ENCODE measurements at places on chromosomes 6 and 20.

GRCh38 chr6:21115111-21115510, 478.4 kb upstream of the SOX4 start:
- no peak for DNase-seq

DNA sequence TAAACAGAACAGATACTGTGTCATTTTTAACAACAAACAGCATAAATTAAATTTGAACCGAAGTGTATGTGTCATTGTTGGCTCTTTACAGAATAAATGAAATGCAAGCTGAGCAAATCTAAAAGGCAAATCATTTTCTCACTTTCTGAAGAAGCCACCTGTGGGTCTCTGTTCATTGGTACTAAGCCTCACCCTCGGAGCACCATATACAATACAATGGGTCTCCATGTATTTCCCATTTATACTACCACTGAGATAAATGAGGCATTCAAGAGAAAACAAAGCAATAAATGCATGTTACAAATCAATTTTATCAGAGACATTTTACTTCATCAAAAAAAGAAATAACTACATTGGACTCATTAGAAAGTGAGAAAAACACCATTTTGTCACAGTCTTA, 38.9 kb upstream of the HIVEP1 start:
- no peak for DNase-seq

DNA sequence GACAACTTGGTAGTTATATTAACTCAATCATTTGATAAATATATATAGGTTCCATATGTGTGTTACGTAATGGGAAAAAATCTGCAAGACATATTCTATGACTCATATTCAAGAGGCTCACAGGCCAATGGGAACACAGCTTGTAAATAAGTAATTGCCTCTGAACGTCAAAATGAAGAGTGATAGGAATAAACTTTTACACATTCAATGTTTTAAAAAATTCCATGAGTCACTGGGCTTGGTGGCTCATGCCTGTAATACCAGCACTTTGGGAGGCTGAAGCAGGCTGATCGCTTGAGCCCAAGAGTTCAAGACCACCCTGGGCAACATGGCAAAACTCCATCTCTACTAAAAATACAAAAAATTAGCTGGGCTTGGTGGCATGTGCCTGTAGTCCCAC, 209.4 kb upstream of the MCHR2 start:
- DNase-seq = no peak

- DNase-seq = no peak
Measured at GRCh38 chr20:227439-228105, 514 bp downstream of the DEFB129 start.

DNA sequence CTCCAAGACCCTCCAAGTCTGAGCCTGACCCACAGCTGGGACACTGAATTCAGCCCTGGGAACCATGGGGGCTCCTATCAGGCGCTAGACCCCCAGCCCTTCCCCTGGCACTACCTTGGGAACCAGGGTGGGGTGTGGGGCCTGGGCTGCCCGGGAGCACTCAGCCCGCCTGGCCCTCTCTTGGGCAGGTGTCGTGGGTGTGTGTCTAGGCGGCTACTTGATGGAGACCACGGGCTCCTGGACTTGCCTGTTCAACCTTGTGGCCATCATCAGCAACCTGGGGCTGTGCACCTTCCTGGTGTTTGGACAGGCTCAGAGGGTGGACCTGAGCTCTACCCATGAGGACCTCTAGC, 14.6 kb downstream of the SLC17A9 start:
- DNase-seq = no peak

DNA sequence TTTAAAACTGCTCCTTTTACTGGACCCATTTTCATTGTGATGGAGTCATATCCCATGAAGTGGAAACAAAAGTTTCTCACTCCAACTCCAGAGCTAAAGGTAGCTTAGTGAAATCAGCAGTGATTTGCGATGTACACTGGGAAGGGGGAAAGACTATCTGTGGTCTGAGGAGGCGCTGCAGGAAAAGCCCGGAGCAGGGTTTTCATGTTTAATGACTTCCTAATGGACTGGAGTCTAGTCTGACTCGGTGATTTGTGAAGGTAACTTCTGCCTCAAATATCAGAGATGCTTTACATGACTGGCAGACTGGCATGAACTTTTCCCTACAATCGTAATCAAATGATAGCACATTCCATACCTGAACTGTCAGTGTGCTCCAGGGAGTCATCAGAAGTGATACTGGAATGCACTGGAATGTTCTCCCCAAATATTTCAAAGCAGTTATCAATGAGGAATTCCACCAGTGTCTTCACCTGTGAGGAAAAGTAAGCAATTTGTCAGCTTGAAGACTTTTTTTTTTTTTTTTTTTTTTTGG, 7.0 kb downstream of the TAGAP start:
- no peak for DNase-seq

DNA sequence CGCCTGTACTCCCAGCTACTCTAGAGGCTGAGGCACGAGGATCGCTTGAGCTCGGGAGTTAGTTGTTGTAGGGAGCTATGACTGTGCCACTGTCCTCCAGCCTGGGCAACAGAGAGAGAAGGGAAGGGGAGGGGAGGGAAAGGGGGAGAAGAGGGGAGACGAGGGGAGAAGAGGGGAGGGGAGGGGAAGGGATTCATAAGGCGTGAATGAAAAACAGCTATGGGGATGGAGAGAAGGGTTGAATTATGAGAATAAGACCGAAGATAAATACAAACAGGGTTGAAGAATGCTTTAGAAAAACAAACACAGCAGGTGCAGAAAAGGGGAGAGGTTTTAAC, 106.0 kb downstream of the TRIM27 start:
- no peak for DNase-seq

- no peak for DNase-seq
Measured at GRCh38 chr20:2515203-2515602, 6.5 kb upstream of the ZNF343 start.

DNA sequence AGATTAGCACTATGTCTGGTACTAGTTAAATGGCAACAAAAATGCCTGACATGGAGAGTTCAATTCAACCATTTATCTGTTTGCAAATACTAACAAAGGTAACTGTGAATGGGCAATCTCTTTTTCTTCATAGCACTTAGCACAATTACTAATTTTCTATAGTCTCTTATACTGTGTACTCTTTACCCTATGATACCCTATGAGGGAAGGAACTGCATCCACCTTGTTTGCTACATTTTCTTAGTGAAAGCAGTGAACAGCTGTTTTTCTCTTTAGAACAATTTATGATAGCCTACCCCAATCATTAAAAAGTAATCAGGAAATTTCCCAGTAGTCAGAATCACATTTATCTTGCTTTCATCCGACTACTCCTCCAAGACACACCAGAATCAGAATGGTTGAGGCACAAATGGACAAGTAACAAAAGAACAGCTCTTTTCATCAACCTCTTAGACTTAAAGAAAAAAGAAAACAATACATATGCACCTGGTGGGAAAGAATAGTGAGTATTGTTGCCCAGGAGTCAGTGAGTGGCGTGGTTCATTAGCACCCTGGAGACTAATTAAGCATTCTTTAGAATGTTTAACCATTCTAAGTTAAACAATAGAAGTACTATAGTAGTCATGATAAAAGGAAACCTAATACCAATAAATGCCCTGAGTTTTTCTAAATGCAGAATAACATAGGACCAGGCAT, 16.7 kb downstream of the ZNF292 start:
- DNase-seq = no peak

- no peak for DNase-seq
Measured at GRCh38 chr20:57661746-57662455, 41.7 kb upstream of the ZBP1 start.

DNA sequence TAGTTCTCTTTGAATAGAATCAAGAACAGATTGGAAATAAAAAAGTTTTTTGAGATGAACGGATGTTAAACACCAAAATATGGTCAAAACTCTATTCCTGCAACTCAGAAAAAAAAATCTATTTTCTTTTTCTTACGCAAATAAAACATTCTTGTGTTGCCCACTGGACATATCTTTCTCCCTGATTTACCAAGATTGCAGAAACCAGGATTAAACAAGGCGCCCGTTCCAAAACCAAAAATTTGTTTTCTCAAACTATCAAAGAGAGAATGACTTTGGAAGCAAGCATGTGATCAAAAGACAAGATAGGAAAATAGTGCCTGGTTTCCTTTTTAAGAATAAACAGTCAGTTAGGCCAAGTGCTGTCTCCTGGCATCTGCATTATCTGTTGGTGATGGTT, 273.1 kb downstream of the CLIC5 start:
- DNase-seq = no peak

DNA sequence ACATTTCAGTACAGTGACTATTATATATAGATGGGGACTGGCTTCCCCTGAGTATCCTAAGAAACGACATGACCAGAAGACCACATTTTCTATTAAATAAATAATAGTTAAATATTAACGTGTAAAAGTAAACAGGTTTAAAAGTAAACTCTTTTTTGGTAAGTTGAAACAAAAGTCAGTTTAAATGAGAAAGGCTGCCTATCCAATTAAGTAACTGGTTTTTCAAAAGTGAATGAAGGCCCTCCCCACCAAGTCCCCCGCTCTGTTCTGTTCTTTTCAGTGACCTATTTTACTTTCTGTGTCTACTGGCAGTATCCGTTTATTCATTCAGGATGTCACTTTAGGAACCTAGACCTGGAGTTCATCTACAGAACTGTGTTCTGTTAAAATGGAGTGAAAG, 32.0 kb downstream of the QKI start:
- no peak for DNase-seq

DNA sequence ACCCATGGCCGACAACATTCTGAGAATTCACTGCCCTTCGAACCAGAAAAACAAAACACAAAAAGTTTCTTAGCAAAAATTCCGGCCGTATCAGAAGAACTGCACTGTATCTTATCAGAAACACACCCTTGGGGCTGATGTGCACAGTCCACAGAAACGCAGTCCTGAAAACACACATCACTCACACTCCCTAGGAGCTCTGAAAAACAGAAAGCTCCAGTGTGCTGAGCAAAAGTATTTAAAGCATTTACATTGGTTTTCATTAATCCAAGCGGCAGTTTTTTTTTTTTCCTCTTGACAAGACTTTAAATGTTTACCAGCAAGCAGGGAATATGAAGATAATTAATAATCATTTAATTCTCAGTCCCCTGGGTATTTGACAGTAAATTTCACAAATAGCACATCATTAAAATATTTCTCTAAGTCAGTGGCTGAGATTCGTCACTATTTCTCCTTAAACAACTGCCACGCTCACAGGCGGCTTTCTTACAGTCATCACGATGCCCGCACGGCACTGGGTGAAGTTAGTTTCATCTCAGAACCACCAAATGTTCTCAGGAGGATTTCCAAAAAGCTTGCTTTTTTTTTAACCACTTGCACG, 13.3 kb downstream of the NFATC2 start:
- peak; percentile 74 for DNase-seq

DNA sequence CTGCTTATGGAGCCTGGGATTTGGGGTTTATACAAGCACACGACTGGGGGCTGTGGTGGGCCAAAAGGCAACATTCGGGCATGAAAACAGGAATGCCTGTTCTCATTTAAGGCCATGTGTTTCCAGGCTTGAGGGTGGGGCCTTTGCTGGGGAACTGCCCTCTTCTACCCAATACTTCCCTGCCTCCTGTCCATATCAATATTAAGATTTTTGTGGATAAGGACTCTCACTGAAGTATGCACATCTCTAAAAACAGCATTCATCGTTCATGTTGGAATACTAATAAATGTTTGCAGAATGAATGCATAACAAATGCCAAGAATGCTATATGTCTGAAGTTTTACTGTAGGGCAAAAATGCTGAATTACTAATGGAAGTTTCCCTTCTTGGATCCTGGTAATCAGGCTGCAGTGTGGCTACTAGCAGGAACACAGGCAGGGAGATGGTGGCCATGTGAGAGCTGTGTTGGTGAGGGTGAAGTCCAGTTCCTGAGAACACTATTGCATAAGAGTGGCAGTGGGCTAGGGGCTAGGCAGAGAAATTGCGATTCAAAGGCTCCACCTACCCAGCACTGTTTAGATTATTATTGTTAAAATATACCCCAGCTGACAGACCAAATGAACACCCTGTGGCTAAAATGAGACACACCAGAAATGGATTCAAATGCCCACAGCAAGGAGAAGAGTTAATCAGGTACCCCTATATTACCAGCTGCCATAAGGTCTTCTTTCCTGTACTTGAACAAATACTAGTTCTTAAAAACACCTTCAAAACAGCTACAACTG, 644.3 kb downstream of the EPM2A start:
- DNase-seq = no peak

- DNase-seq = no peak
Measured at GRCh38 chr6:155943635-155944034, 488.0 kb upstream of the NOX3 start.

- DNase-seq = no peak
Measured at GRCh38 chr6:17877196-17877894, 110.1 kb downstream of the KIF13A start.

- peak; percentile 85 for DNase-seq
Measured at GRCh38 chr6:111483736-111484632, 966 bp upstream of the REV3L start.

DNA sequence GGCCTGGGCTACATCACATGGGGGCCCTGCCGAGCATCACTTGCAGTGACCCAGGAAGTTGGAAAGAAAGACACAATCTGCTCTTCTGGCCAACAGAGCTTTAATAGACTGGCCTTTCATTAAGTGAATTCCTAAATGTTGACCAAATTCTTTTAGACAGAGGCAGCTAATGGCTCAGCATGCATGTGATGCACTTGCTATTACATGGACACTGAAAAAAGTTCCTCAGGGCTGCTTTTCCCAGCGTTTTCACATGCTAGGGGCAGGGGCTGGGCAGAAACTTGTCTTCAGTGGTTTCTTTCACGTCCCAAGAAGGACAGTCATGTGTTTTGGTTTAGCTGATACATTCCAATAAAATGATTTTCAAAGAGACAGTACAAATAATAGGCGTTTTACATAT, 651.0 kb upstream of the SLC35B3 start:
- no peak for DNase-seq

DNA sequence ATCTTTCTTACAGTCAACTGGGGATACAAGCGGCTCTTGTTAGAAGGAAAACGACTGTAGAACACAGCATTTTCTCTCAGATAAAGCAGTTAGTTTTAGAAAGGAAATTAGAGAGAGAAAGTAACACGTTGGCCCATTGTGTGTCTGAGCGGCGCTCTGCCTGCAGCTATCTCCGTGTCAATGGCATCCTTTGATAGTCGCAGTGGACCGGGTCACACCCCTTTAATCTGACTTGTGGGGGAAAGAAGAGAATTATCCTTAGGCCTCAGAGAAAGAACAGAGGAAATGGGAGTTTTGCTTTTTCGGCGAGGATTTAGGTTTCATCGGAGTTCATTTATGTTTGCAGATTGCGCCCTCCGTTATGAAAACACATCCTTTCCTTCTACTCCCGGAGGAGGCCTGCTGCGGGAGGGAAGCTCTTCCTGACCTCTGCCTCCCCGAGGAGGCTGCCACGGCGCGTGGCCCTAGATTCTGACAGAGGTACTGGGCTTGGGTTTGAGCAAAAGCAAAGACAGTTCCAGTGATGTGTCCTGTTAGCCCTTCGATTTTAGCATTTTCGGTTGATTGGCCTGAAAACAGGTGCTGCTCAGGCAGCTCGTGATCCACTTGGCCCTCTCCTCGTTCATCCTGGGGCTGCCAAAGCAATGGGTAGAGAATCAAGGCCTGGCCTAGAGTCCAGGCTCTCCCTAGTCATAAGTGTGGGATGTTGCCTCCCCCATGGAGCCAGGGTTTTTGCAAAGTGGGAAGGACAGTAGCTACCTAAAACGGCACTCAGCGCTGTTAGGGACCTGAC, 74.9 kb downstream of the ZDHHC14 start:
- DNase-seq = no peak

Data from stimulated activated naive CD4-positive, alpha-beta T cell treated with Interleukin-2 at 50 U/mL for 16 hours (primary cell).